Stimulated activated CD4-positive, alpha-beta T cell treated with anti-CD3 and anti-CD28 coated beads, Interleukin-15, amount 100 ng/mL, for 24 hours (primary cell): ENCODE measurements at places on chromosomes 12 and 14.

- no peak for DNase-seq
Observed at GRCh38 chr12:104247698-104248097, 32.1 kb downstream of the TXNRD1 start.

DNA sequence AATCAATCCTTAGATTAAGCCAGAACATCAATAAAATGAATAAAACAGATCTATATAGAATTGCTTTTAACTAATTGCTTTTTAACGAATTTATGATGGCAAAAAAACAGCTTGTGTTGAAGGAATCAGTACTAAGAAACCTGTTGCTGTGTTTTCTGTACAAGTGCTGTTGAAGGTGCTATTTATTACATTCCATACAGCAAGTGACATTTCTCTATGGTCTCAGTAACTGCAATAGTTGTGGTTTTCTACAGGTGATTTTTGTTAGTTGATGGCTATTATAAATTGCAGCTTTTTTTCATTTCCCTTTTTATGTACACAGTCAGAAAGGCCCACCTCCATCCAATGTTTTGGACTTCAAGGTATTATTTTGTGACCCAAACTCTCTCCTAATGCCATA lies 56.6 kb downstream of the SLC2A13 start:
- DNase-seq, result no peak

DNA sequence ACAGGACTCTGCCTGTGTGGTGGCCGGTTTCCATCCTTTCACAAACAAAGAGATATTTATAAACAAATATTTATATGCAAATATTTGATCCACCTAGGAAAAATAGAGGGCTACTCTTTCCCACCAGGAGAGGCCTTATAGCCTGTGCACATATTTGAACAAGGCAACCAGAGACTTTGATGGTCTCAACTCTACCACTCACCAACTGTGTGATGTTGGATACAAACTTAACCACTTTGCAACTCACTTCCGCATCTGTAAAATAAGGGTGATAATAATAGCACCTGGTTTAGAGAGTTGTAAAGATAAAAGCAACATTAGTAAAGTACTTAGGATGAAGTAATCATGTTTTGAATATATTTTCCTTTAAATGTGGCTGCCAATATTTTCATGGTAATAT lies 1.5 kb upstream of the CLEC12A start:
- DNase-seq, result no peak

- no peak for DNase-seq
Observed at GRCh38 chr12:108752387-108752786, 21.1 kb upstream of the CORO1C start.

- no peak for DNase-seq
Observed at GRCh38 chr14:55327179-55327578, 56.0 kb downstream of the FBXO34 start.
